Calu3 (cell line): ENCODE measurements at places on chromosomes 16 and 17.

- peaks cover 69% of the 10 kb centered on the region for H3K36me3 ChIP-seq
- peak; percentile 74 for DNase-seq
Measured at GRCh38 chr17:40022961-40023541, 7.8 kb downstream of the CSF3 start.

GRCh38 chr17:81517339-81518112, 4.9 kb upstream of the ACTG1 start:
- no peaks in the 10 kb centered on the region for H3K27me3 ChIP-seq
- peaks cover 72% of the 10 kb centered on the region for H3K36me3 ChIP-seq
- H3K4me1 ChIP-seq: peaks cover 17% of the 10 kb centered on the region
- DNase-seq: no peak

DNA sequence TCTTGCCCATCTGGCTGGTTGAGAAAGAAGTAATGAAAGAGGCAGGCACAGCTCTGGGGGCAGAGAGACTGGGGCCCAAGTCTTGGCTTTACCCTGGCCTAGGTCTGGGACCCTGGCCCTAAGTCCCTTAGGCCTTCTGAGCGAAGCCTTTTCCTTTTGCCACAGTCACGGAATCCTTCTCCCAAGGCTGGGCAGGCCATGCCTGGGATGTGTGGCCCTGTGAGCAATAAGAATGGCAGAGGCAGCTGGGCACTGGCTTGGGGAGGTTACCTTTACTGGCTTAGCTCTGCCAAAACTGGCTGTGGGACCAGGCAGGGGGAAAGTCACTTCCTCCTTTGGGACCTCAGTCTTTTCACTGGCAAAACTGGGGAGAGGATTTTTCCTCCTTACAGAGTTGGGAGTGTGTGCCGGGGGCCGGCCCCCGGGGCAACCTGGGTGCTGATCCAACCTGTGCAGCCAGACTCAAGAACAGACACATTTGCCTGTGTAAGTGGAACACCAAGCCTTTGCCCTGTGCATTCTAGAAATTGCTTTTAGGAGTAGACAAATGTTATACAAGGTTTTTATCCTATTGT, 12.9 kb downstream of the FOXF1 start:
- peaks cover 88% of the 10 kb centered on the region for H3K27me3 ChIP-seq
- no peak overlapping the region for H3K27ac ChIP-seq
- no peaks in the 10 kb centered on the region for H3K4me1 ChIP-seq
- no peak overlapping the region for H3K4me3 ChIP-seq
- H3K36me3 ChIP-seq: peaks cover 3% of the 10 kb centered on the region

GRCh38 chr16:86035906-86036305, 136.9 kb downstream of the IRF8 start:
- no peak overlapping the region for H3K4me3 ChIP-seq
- DNase-seq: no peak
- H3K36me3 ChIP-seq: no peaks in the 10 kb centered on the region

- peaks cover 28% of the 10 kb centered on the region for H3K27me3 ChIP-seq
- DNase-seq: no peak
- H3K27ac ChIP-seq: no peak overlapping the region
- no peaks in the 10 kb centered on the region for H3K4me1 ChIP-seq
Measured at GRCh38 chr16:50024207-50024606, 818 bp upstream of the CNEP1R1 start.

DNA sequence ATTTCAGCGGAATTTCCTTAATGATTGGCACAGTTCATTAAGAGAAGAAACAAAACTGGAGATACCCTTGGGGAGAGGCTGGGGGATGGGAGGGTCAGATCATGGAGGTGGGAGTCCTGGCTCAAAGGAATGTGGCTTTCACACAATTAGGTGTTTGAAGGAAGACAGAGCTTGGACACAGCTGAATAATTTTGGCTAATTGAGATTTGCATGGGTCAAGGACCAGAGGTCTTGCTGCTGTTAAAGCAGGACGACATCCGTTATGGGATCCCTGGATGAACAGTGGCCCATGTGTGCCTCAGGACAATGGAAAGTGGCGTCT, 160.3 kb downstream of the HS3ST3B1 start:
- H3K4me1 ChIP-seq: no peaks in the 10 kb centered on the region
- H3K4me3 ChIP-seq: no peak overlapping the region
- no peak overlapping the region for H3K27ac ChIP-seq
- no peak for DNase-seq

DNA sequence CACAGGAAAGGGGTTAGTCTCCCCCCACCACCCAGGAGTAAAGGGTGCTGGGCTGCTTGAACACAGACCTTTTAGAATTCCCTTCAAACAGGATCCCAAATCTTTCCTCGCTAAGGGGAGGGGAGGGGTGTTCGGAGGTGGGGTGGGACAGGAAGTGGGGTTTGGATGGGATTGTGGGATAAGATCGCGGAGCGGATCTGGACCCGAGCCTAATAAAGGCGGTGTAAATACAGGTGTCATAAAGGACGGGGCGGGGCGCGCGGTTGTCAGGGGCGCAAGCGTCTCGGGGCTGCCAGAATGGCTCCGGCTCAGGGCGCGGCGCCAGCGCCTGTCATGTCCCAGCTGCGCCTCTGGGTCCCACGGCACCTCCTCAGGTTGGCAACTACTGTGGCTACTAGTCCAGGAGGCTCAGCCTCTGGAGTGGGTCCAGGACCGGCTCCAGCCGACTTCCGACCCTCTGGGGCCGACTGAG, 59.8 kb upstream of the FBXO47 start:
- peak; percentile 83 for DNase-seq
- peak overlapping the region; percentile 70 for H3K4me3 ChIP-seq
- peaks cover 70% of the 10 kb centered on the region for H3K27me3 ChIP-seq
- no peak overlapping the region for H3K27ac ChIP-seq
